ENCODE measurements at places on chromosomes 1 and 21.

GRCh38 chr1:150973836-150974579 is 627 bp downstream of the CERS2 start:
- H3K27ac ChIP-seq = peak overlapping the region; percentile 79
- peak overlapping the region; percentile 82 for H3K4me3 ChIP-seq
- peaks cover 65% of the 10 kb centered on the region for H3K4me1 ChIP-seq
- peaks cover under 1% of the 10 kb centered on the region for H3K36me3 ChIP-seq
- DNase-seq = peak; percentile 27

DNA sequence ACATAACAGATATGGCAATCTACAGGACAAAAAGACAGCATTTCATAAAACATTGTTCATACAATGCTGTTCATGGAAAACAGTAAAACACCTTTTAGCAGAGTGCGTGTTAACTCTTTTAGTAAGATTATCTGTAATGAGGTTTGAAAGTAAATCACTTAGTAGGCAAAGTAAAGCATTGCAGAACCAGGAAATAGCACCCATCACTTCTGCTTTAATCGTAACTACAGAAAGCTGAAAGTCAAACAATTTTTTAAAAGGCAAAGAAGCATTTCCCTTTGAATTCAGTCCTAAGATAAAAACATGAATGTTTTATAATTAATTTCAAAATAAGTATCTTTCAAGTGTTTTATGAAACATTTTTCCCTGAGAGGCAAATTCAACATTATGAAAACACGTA is 63.3 kb upstream of the RNF11 start:
- H3K27ac ChIP-seq = no peak overlapping the region
- H3K4me1 ChIP-seq = no peaks in the 10 kb centered on the region
- no peak for DNase-seq

GRCh38 chr1:104797982-104798381 is 1048.3 kb downstream of the AMY1C start:
- H3K27ac ChIP-seq = no peak overlapping the region
- H3K4me1 ChIP-seq = no peaks in the 10 kb centered on the region
- no peaks in the 10 kb centered on the region for H3K36me3 ChIP-seq
- no peak for DNase-seq
- no peaks in the 10 kb centered on the region for H3K27me3 ChIP-seq

GRCh38 chr1:103348136-103348535 is 177.4 kb upstream of the RNPC3 start:
- no peaks in the 10 kb centered on the region for H3K36me3 ChIP-seq
- no peaks in the 10 kb centered on the region for H3K27me3 ChIP-seq
- no peak overlapping the region for H3K27ac ChIP-seq
- no peak overlapping the region for H3K4me3 ChIP-seq
- DNase-seq = no peak

- no peaks in the 10 kb centered on the region for H3K36me3 ChIP-seq
- no peaks in the 10 kb centered on the region for H3K4me1 ChIP-seq
- DNase-seq = no peak
- H3K27ac ChIP-seq = no peak overlapping the region
- no peak overlapping the region for H3K4me3 ChIP-seq
- H3K27me3 ChIP-seq = no peaks in the 10 kb centered on the region
Measured at GRCh38 chr1:56125316-56125715, 454.0 kb downstream of the PLPP3 start.

DNA sequence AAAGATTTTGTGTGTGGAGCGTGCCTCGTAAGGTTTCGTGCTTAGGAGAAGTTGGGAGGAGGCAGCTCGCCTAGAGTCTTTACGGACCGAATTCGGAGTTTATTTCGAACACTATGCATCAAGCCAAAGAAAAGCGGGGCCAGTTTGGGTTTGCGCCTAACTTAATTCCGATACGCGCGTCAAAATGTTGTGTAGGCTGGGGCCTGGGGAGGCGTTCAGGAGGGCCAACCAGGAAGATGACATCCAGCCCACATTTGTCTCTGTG is 6.4 kb downstream of the FOXD2 start:
- H3K27ac ChIP-seq = no peak overlapping the region
- no peaks in the 10 kb centered on the region for H3K36me3 ChIP-seq
- H3K4me1 ChIP-seq = peaks cover 28% of the 10 kb centered on the region
- H3K27me3 ChIP-seq = peaks cover 73% of the 10 kb centered on the region
- H3K4me3 ChIP-seq = peak overlapping the region; percentile 53
- DNase-seq = no peak

- no peak for DNase-seq
- no peak overlapping the region for H3K4me3 ChIP-seq
- H3K36me3 ChIP-seq = no peaks in the 10 kb centered on the region
- no peaks in the 10 kb centered on the region for H3K4me1 ChIP-seq
Measured at GRCh38 chr1:172867216-172867818, 183.4 kb downstream of the TNFSF18 start.

DNA sequence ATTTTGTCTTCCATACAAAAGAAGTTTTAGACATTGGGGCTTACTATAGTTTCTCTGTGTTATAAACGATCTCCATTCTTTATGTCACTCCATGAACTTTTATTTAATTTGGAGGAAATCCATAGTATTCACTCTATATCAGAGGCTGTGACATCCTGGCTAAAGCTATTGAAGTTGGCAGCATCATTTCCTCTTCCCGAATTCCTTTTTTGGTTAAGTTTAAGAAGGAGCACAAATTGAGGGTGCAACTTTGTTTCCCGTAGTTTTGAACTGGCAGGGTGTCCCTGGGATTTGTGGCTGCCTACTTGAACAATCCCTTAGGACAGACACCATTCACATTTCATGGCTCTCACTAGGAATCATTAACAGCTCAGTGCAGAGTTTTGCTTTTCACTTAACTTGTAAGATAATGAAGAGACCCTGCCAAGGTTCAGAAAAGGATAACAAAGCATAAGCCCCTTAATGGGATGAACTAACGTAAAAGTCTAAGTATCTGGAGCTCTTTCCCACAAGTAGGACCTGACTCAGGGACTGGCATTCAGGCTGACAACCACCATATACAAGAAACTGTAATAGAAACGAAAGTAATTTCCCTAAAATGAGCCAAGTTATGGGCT is 13.9 kb downstream of the S1PR1 start:
- no peaks in the 10 kb centered on the region for H3K4me1 ChIP-seq
- no peak for DNase-seq
- H3K27me3 ChIP-seq = no peaks in the 10 kb centered on the region
- H3K27ac ChIP-seq = no peak overlapping the region

- no peaks in the 10 kb centered on the region for H3K4me1 ChIP-seq
- no peaks in the 10 kb centered on the region for H3K36me3 ChIP-seq
- H3K27ac ChIP-seq = no peak overlapping the region
Measured at GRCh38 chr1:4056989-4057388, 156.9 kb upstream of the C1orf174 start.

DNA sequence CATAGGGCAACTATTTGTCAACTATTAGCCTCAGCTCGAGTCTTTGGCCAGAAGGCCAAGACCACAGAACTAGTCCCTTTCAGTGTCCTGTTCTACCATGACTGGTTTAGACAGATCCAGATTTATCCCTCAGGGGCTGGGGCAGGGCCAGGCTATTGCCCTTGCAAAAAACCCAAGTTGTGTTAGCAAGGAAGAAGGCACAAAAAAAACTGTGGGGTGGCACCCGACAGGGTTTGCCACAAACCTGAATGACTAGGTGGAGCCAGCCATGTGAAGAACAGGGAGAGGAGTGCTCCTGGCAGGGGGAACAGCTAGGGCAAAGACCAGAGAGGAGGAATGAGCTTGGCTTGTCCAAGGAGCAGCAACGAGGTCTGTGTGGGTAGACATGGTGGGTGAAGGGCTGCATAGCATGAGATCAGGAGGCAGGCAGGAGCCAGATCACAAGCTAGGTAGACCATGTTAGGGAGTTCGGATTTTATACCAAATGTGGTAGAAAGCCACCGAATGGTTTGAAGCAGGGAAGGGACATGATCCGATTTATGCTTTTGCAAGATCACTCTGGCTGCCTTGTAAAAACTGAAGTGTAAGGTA is 4.3 kb downstream of the DCST1 start:
- no peak overlapping the region for H3K27ac ChIP-seq
- no peak overlapping the region for H3K4me3 ChIP-seq

DNA sequence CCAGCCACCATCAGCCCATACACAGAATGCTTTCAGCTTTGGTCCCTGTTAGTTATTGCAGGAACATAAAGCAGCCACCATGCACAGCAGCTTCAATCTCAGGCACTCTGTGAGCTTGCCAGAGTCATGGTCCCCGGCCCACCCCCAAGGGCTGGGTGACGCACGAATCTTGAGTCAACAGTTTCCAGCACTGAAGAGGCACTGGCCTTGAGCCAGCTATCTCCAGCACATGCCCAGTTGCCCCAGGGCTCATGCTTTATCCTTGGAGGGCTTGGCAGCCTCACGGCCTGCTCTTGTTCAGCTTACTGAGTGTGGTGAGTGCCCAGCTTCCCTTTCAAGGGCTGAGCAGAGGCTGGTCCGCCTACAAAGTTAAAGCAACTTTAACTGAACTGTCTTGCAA is 200.7 kb upstream of the RAB4A start:
- H3K27me3 ChIP-seq = no peaks in the 10 kb centered on the region
- H3K36me3 ChIP-seq = no peaks in the 10 kb centered on the region
- DNase-seq = no peak
- H3K4me3 ChIP-seq = no peak overlapping the region

- DNase-seq = no peak
- H3K4me1 ChIP-seq = peaks cover 4% of the 10 kb centered on the region
- H3K27ac ChIP-seq = no peak overlapping the region
- no peaks in the 10 kb centered on the region for H3K27me3 ChIP-seq
Measured at GRCh38 chr1:172345077-172345476, 75.4 kb upstream of the C1orf105 start.

- H3K27ac ChIP-seq = no peak overlapping the region
- no peaks in the 10 kb centered on the region for H3K27me3 ChIP-seq
- DNase-seq = no peak
- peaks cover 5% of the 10 kb centered on the region for H3K4me1 ChIP-seq
- no peak overlapping the region for H3K4me3 ChIP-seq
Measured at GRCh38 chr1:184947497-184948256, 26.6 kb downstream of the NIBAN1 start.

DNA sequence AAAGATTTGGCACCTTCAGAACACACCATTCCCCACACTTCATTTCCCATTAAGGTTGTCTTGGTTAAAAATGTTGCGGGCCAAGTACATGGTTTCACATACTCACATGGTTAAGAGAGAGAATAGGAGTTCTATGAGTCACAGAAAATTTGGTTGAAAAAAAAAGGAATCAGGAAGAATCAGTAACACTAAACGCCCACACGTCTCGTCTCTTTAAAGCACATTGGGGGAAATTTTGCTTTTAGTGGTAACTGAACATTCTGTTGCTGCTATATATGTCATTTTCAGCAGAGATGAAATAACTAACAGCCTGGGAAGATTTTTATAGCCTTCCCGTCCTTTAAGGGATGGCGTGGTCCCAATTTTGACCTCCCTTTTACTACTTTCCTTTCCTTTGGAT is 132.9 kb upstream of the ERG start:
- no peak overlapping the region for H3K4me3 ChIP-seq
- H3K4me1 ChIP-seq = no peaks in the 10 kb centered on the region
- no peaks in the 10 kb centered on the region for H3K36me3 ChIP-seq
- H3K27me3 ChIP-seq = no peaks in the 10 kb centered on the region

- H3K4me1 ChIP-seq = peaks cover 44% of the 10 kb centered on the region
- no peaks in the 10 kb centered on the region for H3K27me3 ChIP-seq
- H3K4me3 ChIP-seq = no peak overlapping the region
- no peak overlapping the region for H3K27ac ChIP-seq
Measured at GRCh38 chr1:44724955-44725698, 5.8 kb downstream of the RNU5D-1 start.

DNA sequence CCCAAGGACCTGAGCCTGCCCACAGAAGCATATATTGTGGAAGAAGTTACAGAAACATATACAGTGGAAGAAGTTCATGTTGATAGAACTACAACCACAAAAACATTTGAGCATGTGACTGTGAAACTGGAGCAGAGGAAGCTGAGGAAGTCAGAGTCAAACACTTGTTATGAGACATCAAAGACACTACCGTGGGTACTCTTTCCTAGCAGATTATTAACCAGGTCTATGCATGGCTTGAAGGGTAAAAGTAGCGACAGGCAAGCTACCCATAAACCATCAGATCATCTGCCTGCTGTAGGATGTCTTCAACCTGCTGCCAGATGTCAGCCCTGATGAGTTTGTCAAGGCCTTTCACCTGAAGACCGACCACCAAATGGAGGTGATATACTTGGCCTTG is 35.8 kb downstream of the IVNS1ABP start:
- peak overlapping the region; percentile 37 for H3K4me3 ChIP-seq
- H3K36me3 ChIP-seq = no peaks in the 10 kb centered on the region
- peaks cover 49% of the 10 kb centered on the region for H3K4me1 ChIP-seq

- H3K27ac ChIP-seq = no peak overlapping the region
- no peak overlapping the region for H3K4me3 ChIP-seq
- no peak for DNase-seq
- no peaks in the 10 kb centered on the region for H3K36me3 ChIP-seq
Measured at GRCh38 chr1:94773931-94774422, 46.2 kb upstream of the SLC44A3 start.

DNA sequence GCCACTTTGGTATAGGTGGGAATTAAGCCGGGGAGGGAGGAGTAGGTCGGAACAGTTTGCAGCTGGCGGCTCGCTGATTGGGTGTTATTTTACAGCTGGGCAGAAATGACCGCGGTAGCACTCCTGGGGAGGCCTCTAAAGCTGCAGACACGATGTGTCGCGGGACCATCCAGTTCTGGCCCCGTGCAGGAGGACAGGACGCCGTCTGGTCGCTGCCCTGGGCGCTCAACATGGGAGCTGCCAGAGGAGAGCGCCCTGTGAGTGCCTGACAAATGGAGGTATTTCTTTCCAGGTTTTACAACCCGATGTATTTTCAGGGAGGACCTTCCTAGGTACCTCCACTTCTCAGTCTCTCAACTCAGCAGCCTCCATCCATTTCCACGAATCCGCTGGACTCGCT is 46.2 kb downstream of the CDC7 start:
- no peaks in the 10 kb centered on the region for H3K27me3 ChIP-seq
- H3K27ac ChIP-seq = no peak overlapping the region
- no peak overlapping the region for H3K4me3 ChIP-seq
- no peak for DNase-seq
- H3K4me1 ChIP-seq = peaks cover 41% of the 10 kb centered on the region

GRCh38 chr1:156460525-156460924 is 40.0 kb downstream of the MEF2D start:
- peaks cover 13% of the 10 kb centered on the region for H3K36me3 ChIP-seq
- peaks cover 19% of the 10 kb centered on the region for H3K4me1 ChIP-seq
- no peak overlapping the region for H3K4me3 ChIP-seq
- H3K27ac ChIP-seq = no peak overlapping the region
- no peaks in the 10 kb centered on the region for H3K27me3 ChIP-seq

DNA sequence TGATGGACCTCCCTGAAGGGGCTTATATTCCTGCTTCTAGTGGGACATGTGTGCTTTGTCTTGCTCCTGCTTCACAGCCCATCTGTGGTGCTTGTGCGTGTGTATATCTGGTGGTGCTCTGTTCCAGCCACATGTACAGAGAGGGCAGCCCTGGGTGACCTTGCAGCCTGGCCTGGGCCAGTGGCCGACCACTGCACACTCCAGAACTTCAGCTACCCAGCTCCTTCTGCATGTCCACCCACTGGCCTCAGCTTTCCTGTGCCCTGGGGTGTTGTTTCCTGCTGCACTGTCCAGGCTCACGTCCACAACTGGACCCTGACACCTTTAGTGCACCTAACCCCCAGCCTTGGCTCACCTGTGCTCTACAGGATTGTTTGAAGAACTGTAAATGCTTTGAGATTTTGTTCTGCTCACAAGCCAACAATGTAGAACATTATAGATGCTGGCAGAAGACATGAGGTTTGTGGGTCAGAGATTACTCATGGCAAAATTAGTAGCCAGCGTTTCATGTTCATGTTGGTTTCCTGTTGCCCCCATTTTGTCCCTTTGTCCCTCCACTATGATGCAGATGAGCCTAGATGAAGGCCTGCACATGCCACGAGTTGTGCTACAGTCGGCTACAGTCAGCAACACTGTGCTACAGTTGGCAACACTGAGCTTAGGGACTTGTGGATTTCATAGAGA is 5.3 kb upstream of the S100B start:
- H3K4me1 ChIP-seq = peaks cover 14% of the 10 kb centered on the region
- no peak overlapping the region for H3K4me3 ChIP-seq
- peaks cover 5% of the 10 kb centered on the region for H3K27me3 ChIP-seq
- no peaks in the 10 kb centered on the region for H3K36me3 ChIP-seq
- H3K27ac ChIP-seq = no peak overlapping the region
